ENCODE measurements at places on chromosomes 12 and 14.

- DNase-seq: no peak
Measured at GRCh38 chr14:76133103-76133502, 18.6 kb upstream of the GPATCH2L start.

- DNase-seq: no peak
Measured at GRCh38 chr14:31484754-31485153, 3.1 kb downstream of the GPR33 start.

DNA sequence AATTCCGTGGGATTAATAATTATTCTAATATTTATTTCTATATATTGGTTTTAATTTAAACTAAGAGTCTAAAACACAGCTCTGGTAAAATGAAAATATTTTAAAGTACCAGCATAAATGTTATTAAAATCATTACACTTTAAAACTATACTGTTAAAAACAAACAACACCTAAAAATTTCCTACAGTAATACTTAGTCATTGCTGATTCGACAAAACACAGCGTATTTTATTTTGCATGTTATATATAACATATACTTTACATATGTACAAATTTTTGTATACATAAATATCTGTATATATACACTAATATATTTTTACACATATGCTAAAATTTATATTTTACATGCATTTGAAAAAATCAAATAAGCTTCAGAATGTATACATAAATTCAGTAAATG, 6.0 kb upstream of the PCNX4 start:
- no peak for DNase-seq

DNA sequence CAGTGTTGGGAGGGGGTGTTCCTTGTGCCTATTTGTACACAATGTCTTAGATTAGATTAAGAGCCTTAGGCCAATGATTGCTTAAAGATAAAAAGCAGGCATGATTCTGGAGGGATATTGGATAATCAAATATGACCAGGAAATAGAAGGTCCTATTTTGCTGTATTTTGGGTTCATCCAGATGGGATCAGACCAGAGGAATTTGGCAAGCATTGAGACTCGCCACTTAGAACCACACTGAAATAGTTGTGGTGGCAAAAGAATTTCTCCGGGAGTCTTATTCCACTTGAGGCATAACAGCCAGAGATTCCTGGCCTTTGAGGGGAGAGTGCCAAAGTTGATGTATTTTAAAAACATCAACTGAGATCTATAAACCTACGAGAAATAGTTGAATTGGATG, 327.2 kb downstream of the RAD51B start:
- no peak for DNase-seq

- no peak for DNase-seq
Measured at GRCh38 chr14:73997944-73998447, 21.1 kb downstream of the ENTPD5 start.

DNA sequence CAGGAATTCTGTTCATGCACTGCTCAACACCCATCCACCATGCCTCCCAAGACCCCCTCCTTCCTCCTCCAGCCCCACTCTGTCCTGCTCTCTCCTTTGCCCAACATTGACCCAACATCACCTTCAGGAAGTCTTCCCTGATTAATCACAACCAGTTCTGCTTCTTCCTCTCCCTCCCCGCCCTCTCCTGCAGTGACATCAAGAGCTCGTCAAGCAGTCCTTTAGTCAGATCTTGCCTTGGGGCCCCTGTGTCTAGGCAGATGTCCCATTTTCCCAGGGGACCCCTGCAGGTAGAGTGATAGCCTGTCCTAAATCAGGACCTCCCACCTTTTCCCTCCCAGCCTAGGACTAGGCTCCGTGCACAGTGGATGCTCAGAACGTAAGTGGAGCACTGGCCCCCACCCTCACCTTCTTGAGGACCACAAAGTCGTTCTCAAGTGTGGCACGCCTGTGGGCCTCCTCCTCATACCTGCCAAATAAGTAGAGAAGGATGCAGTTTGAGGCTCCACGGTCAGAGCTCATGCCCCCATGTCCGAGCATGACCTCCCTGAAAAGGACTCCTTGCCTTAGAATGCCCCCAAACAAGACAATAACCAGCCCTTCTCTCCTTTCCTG, 2.3 kb downstream of the KRT78 start:
- DNase-seq: no peak

DNA sequence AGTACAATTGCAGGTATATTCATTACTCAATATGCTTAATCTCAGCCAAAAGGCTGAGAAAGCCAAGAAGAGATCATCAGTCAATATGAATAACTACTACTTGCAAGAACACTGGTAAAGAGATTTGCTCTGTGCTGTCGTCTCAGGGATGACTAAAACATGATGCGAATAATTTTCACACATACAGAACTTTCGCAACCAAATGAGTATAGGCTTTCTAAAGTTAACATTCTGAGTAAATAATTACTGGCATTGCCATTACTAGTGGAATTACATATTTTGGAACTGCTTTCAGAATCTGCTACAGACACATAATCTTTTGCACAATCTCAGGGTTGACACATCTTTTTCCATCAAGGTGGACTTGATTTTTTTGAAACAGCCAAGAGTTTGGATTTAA, 24.7 kb downstream of the NCKAP1L start:
- DNase-seq: no peak

- no peak for DNase-seq
Measured at GRCh38 chr12:15597125-15597830, 191.9 kb downstream of the EPS8 start.

GRCh38 chr12:11825278-11825677, 175.8 kb downstream of the ETV6 start:
- no peak for DNase-seq

GRCh38 chr14:96409701-96410100, 17.8 kb downstream of the AK7 start:
- no peak for DNase-seq

DNA sequence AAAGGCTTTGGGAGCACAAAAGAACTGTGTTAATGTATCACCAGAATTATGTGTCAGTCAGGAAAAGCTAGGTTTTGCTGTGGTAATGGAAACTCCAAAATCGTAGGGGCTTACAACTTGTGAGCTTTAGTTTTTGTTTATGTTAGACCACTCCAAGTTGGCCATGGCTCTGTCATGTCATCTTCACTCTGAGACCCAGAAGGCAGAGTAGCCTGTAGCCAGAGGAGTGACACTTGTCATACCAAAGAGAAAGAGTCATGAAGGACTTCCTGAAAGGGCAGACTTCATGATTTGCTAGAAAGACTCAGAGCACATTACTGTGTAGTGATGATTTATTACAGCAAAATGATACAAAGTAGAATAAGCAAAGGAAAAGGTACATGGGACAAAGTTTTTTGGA, 133.6 kb upstream of the SSTR1 start:
- DNase-seq: no peak

DNA sequence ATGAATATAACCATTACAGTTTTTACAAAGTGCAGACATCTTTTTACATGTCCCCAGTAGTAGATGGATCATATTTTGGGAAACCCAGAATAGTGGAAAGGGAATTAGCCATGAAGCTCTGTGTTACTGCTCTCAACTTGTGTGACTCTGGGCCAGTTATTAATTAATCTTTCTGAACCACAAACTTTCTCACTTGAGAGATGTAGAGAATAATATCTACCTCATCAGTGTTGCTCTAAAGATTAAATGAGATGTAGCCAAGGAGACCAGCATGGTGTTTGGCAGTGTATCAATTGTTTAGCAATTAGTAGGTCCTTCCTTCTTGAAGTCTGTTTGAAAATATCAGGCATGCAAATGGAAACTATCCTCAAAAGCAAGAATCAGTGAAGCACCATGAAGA, 169.2 kb downstream of the TMTC2 start:
- no peak for DNase-seq

GRCh38 chr12:62214846-62215245, 45.4 kb upstream of the USP15 start:
- no peak for DNase-seq

DNA sequence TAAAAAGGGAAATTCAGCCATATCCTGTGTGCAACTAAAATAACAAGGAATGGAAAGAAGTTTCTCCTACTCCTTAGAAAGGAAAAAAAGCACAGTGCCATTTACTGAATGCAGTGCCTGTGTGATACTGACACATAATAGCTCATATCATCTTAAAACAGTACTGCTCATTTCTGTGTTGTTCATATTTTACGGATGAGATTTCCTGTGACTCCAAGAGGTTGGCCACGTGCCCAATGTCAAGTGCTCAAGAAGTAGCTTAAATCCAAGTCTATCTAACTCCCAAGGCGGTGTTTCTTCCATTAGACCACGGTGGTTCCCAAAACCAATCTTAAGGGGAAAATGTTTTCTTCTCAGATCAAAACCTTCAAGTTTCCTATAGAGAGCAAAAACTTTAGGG, 20.0 kb downstream of the MAP3K9 start:
- no peak for DNase-seq

- DNase-seq: no peak
Measured at GRCh38 chr14:99436247-99437180, 44.1 kb downstream of the SETD3 start.

DNA sequence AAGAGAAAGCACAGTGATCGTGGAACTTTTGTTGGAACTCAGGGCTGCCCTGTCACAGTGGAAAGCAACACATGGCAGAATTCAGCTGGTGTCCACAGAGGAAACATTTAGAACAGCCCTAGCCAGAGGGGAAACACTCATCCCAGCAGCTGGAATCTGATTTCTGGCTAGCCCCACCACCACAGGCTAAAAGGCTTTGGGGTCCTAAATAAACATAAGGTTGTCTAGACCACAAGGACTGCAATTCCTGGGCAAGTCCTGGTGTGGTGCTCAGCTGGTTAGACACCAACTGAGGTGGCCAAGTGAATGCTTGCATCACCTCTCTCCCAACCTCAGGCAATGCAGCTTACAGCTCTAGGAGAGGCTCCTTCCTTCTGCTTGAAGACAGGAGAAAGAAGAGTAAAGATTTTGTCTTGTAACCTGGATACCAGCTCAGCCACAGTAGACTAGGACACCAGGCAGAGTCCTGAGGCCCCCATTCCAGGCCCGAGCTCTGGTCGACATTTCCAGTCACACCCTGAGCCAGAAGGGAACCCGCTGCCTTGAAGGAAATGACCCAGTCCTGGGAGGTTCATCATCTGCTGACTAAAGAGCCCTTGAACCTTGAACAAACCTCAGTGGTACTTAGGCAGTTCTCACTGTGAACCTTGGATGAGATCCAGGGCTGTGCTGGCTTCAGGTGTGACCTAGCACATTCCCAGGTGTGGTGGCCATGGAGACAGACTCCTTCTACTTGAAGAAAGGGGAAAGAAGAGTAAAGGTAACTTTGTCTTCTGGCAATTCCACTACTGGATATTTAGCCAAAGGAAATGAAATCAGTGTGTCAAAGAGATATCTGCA, 85.4 kb upstream of the PLXNC1 start:
- DNase-seq: no peak

DNA sequence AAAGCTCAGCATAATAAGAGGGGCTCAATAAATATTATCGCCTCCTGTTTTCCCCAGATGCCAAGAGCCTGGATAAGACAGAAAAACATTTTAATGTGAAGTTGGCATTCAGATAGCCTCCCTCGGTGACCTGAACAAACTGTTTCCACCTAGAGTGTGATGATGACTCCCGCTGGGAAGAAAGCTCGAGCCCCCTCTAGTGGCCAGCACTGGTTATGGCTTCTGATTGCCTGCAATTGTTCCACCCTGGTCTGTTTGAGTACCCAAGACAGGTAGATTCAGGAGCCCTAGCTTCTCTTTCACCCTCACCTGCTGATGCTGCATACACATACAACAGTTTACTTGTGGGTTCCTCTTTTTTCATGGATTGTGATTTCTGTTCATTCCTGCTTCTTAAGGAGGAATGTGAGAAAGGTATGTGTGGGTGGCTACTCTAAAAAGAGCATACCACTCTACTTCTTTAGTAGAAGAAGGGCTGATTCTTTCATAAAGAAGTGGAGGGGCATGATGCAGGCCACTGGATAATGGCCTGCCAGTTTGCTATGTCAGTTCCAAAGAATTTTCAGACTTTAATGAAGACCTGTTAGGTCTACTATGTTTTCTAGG, 6.4 kb downstream of the ERG28 start:
- DNase-seq: peak; percentile 33

DNA sequence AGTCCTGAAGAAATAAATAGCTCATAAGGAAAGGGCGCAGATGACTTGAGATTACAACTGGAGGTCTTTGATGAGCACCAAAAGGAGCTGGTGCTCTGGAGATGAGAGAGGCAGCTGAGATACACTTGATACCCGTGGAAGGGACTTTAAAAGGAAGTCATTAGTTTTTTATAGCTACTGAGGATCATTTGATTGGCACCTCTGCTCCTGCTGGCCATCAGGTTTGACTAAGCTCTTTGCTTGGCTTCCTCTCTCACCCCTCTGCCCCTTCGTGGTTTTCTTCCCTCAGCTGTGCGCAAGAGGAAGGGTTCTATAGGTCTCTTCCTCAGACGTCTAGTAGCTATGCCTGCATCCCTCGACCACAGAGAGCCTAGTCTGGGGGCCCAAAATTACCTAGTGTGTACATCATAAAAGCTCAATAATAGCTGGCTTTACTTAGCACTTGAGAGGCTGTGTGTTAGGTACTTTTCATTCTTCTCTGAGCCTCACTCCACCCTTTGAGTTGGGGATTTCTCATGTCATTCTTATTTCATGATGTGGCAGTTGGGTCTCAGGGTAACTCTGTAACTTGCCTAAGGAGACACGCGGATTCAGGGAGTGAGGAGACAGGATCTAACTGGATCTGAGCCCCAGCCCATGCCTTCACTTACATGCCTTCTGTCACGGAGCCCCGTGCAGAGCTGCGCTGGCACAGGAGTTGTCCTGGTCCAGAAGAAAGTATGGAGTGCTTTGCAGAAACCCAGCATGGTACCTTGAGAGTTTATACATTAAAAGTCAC, 68.4 kb upstream of the ASPG start:
- peak; percentile 58 for DNase-seq

DNA sequence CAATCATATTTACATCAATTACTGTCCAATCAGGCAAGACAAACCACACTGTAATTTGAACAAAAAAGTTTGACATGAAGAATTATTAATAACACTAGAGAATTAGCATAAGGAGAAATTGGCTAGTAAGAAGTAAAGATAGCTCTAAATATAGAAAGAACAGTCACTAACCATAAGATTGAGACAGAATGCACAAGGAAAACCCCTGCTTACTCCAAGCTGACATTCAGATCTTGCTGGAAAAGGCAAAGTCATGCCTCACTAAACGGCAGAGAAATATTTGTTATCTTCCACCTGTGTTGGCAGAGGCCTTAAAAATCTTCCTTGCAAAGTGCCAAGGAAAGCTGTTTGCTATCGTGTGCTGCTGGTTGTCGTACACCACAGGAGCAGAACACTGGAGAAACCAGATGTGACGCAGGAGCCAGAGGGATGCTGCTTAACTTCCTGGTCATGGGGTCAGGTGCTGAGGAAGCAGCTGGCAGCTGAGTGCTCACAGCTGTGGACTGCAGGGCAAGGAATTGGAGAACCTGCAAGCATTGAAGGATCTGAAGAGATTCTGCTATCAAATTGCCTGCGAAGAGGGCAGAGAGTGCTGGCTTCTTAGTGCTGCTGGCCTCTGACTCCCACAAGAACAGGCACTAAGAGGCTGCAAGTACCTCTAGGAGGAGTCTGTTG, 1323.3 kb downstream of the LRFN5 start:
- DNase-seq: no peak

Data from GDM1 (cell line).